ENCODE measurements at places on chromosomes 5 and 9. TPM values are rescaled to one million over a fixed set of nuclear protein-coding genes. Genes with fewer than 3 reads are reported as not detected.

GRCh38 chr5:165836046-165836445, 2330.6 kb downstream of the MAT2B start:
- no peak for DNase-seq

The MUSK gene
- not detected for total RNA-seq

DNA sequence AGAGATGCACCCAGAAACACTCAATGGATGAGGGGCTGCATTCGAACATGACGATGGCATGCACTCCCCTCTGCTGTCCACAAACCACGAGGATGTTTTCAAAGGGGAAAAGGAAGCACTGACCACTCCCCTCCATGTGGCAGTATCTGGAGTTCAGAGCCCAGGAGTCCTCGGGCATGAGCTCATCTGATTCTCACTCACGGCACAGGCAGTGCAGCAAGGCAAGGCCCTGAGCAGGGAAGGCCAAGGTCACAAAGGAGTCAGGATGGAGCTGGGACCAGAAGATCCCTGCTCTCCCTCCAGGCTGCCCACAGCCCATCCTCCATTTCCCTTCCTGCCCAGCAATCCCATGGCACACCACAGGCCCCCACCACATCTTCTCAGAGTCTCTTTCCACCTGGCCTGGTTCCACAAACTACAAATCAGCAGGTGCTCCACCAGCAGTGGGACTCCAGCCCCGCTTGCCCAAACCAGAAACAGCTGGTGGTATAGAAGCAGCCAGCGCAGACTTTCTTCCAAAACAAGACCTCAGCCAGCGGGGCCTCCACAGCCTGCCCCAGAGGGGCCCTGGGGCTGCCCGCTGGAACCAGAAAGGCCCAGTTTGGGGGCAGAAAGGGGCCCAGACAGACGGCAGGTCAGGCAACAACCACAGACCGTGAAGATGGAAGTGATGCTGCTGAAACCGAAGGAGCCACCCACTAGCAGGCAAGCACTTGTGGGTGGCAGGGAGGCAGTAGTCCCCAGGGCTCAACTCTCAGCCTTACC, 12.2 kb downstream of the TNIP1 start:
- no peak for DNase-seq

The STXBP1 gene
- total RNA-seq = 13.0 TPM

The NTRK2 gene
- total RNA-seq = not detected

DNA sequence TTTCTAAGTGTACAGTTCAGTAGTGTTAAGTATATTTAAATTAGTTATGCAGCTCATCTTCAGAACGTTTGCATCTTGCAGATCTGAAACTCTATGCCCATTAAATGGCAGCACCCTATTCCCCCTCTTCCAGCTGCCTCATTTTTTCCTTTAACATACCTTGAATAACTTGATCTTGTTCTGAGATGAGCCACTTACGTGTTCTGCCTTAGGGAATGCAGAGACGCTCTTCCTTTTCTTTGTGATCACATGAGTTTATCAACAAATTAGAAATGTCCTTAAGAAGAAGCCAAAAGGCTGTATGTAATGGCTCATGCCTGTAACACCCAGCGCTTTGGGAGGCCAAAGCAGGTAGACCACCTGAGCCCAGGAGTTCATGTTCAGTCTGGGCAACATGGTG, 57.6 kb downstream of the SLC46A2 start:
- DNase-seq = no peak

GRCh38 chr9:126708178-126708577, 94.5 kb downstream of the LMX1B start:
- DNase-seq = peak; percentile 47

GRCh38 chr9:114587345-114588202, at the start of gene ATP6V1G1:
Gene ATP6V1G1 (plus strand): TSS chr9:114587769. CDS start chr9:114587839, 70 bp downstream.
- peak; percentile 96 for DNase-seq

DNA sequence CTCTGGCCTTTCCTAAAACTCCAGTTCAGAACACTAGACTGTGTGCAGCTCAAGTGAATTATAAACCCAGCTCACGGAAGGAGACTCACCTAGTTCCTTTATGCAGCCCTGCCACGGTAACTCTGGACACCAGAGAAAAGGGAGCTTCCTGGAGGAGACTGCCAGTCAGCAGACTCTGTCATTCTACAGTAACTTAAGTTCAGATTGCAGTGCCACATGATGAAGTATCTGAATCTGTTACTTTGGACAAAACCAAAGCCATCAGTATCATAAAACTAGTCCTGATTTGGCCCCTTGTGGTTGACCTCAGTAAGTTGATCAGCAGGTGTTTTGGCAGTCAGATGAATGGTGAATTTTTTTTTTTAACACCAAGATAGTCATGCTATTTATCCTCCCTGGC, 2.7 kb downstream of the MTRR start:
- DNase-seq = no peak

- no peak for DNase-seq
Measured at GRCh38 chr5:134538296-134538695, 12.8 kb downstream of the JADE2 start.

- DNase-seq = no peak
Measured at GRCh38 chr5:139634541-139634940, 13.6 kb upstream of the CXXC5 start.

The CER1 gene
- total RNA-seq = not detected

DNA sequence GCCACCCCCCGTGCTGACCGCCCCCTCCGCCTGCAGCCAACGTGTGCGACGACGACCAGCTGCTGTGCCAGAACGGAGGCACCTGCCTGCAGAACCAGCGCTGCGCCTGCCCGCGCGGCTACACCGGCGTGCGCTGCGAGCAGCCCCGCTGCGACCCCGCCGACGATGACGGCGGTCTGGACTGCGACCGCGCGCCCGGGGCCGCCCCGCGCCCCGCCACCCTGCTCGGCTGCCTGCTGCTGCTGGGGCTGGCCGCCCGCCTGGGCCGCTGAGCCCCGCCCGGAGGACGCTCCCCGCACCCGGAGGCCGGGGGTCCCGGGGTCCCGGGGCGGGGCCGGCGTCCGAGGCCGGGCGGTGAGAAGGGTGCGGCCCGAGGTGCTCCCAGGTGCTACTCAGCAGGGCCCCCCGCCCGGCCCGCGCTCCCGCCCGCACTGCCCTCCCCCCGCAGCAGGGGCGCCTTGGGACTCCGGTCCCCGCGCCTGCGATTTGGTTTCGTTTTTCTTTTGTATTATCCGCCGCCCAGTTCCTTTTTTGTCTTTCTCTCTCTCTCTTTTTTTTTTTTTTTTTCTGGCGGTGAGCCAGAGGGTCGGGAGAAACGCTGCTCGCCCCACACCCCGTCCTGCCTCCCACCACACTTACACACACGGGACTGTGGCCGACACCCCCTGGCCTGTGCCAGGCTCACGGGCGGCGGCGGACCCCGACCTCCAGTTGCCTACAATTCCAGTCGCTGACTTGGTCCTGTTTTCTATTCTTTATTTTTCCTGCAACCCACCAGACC, 80.2 kb downstream of the NTNG2 start:
- no peak for DNase-seq

- DNase-seq = no peak
Measured at GRCh38 chr5:116487045-116487444, 87.6 kb downstream of the SEMA6A start.

GRCh38 chr5:18653216-18653752, 1019.0 kb downstream of the TAF11L14 start:
- no peak for DNase-seq

GRCh38 chr5:158007336-158007735, 148.4 kb upstream of the CLINT1 start:
- no peak for DNase-seq

DNA sequence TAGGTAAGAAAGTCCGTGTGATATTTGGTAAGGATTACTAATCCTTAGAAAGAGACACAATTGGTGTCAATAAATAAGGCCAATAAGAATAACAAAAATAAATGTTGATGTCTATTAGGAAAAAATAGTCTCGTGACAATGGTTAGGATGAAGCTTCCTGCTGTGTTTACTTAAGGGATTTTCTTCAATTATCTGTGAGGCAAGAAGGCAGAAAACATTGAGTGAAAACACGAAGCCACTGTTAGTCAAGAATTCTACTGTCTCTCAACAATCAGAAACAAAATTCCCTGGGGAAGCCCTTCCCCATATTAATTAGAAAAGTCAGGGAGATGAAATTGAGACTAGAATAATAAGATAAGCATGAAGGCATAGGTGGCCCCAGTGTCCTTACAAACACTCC, 149.0 kb downstream of the SYK start:
- DNase-seq = no peak

GRCh38 chr9:35529161-35529823, 39.4 kb downstream of the RUSC2 start:
- DNase-seq = no peak

DNA sequence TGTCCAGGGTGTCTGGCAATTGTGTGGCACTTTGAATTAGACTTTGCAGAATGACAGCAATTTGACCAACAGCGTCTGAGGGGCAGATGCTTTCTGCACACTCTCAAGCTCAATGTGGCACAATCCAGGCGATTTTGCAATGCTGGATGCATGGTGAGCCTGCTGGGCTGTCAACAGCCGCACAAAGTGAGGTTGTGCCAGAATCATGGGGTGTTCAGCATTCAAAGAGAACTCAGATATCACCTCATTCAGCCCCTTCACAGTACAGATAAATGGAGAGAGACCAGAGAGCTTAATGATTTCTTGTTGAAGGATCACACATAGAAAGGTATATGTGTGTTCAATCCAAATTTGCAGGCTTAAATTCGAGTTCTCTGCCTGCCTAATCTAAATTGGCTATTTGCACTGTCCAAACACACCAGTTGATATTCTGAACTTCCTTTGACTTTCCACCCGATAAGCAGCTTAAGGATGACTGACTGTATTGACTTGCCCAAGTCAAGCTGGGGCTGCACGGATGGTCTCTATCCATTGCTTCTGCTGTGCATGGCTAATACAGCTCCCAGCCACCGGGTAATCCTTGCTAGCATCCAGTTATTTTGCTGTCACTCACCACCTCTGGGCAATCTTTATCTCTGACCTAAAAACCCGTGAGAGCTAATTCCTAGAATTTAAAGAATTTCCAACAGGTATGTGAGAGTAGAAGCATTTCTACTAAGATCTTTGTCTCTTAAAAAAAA, 157.9 kb upstream of the TAS2R1 start:
- DNase-seq = no peak

- peak; percentile 84 for DNase-seq
Measured at GRCh38 chr9:108182950-108183381, 672.8 kb downstream of the ACTL7B start.

GRCh38 chr5:119287547-119288111, 68.2 kb upstream of the TNFAIP8 start:
- no peak for DNase-seq

The GRIA1 gene
- total RNA-seq = under 0.01 TPM

DNA sequence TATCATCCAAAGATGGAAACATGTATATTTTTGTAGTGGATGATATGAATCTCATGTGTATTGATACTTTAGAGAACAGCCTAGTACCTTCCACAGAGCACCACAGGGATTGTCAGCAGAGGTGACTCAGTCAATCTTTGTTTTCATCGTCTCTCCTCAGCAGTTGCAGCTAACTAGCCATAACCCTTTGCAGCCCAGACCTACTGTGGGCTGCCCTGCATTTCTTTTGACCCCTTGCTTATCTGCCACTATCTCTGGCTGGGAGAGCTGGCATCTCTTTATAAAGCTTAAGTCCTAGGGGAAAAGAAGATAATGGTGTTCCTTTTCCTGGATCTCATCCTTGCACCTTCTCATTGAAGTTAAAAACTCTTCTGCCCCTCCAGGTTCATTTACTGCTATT, 28.7 kb downstream of the HMGCR start:
- DNase-seq = no peak

The NOP16 gene
- 11.8 TPM for total RNA-seq

- DNase-seq = no peak
Measured at GRCh38 chr9:79684711-79685575, 113.2 kb downstream of the TLE4 start.

The MRPL50 gene
- 14.1 TPM for total RNA-seq

- peak; percentile 89 for DNase-seq
Measured at GRCh38 chr9:88777498-88778312, 213.6 kb upstream of the S1PR3 start.

- peak; percentile 29 for DNase-seq
Measured at GRCh38 chr9:70044490-70045307, 1.1 kb downstream of the MAMDC2 start.

The SPATA31E1 gene
- total RNA-seq = not detected

DNA sequence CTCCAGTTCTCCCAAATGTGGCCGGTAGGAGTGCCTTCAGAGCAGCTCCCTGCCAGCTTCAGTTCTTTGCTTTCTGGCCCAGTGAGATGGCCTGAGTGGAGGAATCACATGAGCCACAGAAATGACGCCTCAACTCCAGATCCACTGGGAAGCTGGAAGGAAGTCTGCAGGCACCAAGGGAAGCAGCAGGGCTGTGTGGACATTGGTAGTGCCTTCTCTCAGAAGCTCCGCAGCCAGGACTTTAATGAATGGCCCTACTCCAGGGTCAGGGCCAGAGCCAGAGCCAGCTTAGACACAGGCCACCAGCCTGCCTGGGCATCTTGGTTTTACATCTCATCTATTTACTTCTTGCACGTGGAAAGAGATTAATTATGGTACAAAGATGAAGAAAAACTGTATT, 12.0 kb upstream of the PSMB7 start:
- DNase-seq = no peak

DNA sequence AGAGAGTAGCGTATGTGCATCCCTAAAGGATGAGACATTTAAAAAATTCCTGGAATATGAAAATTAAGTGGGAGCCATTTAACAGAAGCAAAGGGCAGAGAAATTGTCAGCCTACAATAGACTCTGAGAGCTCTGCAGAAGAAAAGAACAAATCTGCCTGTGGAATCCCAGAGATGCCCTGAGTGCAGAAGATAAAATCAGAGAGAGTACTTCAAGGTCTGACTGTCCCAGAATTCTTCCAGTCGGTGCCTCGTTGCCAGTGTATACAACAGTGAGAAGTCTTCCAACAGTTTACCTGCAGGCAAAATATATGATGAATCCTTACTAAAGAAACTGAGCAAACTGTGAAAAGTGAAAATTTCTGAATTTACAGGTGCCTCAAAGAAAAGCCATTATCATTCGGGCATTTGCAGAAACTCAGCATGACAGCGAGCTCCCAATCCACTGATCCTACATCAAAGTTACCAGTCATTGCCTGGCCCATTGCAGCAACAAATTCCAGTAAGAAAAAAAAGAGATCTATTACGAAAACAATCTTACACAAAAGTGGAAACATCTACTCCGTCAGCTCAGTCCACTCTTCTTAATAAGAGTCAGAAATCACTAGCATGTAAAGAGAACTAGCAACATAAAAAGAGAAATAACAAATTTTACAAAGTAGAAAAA, 92.8 kb upstream of the VCAN start:
- no peak for DNase-seq

GRCh38 chr5:10400831-10401230, 40.8 kb upstream of the ROPN1L start:
- DNase-seq = no peak

The OR1J4 gene
- not detected for total RNA-seq

Data from dermis microvascular lymphatic vessel endothelial cell (primary cell).